ENCODE measurements at places on chromosomes 6 and 20.

- DNase-seq: no peak
These were observed 61.4 kb upstream of the E2F3 start for GRCh38 chr6:20340068-20340848.

DNA sequence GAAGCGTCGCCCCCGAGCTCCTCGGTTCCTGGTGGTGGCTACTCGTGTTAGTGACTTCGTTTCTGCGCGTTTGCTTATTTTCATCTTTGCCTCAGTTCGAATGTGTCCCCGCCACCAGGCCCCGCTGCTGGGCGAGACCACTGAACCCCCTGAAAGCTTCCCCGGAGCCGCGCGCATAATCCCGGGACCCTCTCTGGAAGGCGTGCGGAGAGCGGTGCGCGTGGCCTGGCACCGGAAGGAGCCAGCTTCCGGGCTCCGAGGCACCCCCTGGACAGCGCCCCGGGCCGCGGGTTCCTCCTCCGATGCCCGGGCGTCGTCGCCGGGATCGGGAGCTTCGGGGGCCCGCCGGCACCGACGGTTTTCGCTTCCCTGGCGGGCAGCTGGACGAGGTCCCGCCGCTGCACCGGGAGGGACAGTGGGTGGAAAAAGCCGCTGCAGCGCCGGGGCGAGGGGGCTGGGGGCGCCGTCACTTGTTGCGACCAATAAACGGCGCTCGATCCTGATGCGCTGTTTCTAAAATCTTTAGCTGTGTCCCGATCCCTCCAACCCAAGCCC is 643 bp upstream of the SLC35D3 start:
- no peak for DNase-seq

- DNase-seq: no peak
These were observed 102.1 kb downstream of the PRDM1 start for GRCh38 chr6:106188104-106188794.

GRCh38 chr6:39684790-39685488 is 40.3 kb downstream of the KIF6 start:
- no peak for DNase-seq

DNA sequence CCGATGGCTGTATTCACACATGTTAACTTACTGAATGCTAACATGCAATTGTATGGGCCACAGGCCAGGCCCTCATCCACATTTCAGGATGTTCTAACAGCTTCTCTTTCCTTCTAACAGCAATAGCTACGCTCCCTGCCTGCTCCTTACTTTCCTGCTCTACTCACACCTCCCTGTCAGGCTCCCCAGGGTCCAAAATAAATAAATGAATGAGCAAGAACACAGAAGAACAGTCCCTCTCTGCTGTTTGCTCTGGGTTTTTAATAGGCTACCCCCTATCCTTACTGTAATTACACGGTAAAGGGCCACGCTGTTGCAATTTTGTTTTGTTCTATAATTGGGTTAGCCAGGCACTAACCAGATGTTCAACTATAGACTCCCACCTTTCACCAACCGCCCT is 135.6 kb downstream of the GMDS start:
- DNase-seq: no peak

DNA sequence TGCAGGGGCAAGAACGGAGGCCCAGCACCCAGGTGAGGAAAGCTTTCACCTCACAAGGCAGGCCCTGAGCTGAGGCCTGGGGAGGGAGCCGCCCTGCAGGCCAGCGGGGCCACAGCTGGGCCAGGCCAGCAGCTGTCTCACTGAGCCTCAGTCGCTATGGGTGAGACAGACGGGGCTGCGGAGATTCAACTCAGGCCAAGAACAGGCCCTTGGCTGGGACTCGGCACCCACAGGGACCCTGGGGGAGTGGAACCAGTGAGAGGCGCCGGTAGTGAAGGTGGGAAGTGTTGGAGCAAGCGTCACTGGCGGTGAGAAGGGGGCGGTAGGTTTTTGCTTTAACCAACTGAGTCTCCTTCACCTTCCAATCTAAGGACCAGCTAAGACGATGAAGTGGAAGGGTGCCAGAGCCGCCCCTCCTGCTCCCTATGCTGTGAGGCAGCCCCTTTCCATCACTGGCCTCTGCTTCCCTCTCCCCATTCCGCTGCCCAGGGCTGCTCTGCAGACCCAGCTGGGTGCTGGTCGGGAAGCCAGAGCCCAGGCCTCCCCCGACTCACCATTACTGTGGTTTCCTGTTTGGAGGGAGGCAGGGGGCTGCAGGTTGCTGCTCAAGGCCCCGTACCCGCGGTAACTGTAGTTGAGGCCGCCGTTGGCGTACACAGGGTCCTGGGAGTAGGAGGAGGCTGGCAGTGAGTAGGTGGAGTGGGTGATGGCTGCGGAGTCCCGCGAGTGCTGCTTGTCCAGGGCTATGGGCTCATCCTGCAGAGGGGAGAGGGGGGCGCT is 93.7 kb downstream of the ASXL1 start:
- DNase-seq: peak; percentile 35

DNA sequence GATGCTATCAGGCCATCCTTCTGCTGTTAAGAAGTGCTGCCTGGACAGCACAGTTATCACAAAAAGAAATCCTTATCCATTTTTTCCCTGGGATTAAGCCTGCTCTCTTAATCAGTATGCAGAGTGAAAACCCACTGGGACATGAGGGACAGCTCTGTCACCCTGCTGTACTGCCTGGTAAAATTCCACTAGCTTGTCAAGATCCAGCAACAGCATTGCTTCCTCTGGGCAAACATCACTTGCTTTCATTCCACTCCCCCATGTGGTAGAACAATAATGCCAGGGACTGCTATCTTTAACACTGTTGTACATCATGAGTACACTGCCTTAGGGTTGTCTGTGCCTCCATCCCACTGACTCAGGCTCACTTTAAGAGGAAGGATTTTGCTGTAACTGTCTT is 331.3 kb downstream of the KIF16B start:
- DNase-seq: no peak

DNA sequence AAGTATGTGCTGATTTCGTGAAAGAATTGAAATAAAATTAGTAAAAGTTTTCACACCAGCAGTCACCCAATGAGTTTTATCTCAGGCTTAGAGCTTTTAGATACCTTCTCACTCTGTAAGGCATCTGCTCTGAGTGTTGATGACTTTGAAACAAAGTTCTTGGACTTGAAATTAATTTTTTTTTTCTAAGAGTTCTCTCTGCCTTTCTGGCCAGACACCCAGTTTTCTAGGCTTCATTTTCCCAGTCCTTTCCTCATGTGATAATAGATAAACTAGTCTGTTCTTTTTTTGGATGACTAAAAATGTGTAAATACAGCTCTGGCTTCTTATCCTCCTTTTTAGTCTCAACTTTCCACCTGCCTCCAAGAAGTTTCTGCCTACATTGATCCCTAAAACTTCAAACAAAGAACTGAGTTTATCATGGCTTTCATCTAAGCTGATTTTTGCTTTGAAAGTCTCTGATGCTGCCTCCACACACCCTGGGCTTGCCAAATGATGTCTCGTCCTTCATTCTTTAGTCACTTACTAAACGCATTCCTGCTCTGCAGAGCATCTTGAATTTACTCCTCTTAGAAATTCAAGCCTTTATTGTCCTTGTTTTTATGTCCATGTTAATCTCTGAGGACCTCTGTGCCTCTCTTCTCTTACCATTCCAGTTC is 32.7 kb downstream of the SLX4IP start:
- DNase-seq: no peak

GRCh38 chr6:129181001-129181400 is 298.1 kb downstream of the LAMA2 start:
- no peak for DNase-seq

- no peak for DNase-seq
These were observed 15.0 kb downstream of the BLTP3A start for GRCh38 chr6:34806738-34807453.

GRCh38 chr6:31193206-31193605 is 22.7 kb upstream of the POU5F1 start:
- no peak for DNase-seq

- no peak for DNase-seq
These were observed 125.0 kb upstream of the LAMA2 start for GRCh38 chr6:128757961-128758360.

- DNase-seq: no peak
These were observed 78.6 kb downstream of the INSM1 start for GRCh38 chr20:20446425-20447015.

- DNase-seq: no peak
These were observed 4.3 kb downstream of the CALHM4 start for GRCh38 chr6:116557893-116558292.

DNA sequence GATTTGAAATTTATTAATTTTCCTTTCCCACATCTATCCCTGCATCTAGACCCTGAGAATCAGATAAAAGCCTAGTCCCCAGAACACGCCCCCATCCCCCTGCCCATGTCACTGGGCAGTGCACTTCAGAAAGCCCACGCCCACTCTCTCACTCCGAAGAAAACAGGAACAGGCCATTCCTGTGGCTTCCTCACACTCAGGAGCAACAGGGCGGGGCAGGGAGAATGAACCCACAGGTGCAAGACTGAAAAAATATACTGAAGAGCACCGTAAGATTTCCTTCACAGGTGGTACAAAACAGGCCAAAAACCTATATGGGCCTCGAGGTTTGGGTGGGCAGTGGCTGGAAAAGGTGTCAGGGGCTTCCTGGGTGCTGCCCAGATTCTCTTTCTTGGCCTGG is 3.4 kb downstream of the OXT start:
- DNase-seq: no peak

GRCh38 chr6:15709651-15710269 is 46.9 kb upstream of the DTNBP1 start:
- DNase-seq: no peak

DNA sequence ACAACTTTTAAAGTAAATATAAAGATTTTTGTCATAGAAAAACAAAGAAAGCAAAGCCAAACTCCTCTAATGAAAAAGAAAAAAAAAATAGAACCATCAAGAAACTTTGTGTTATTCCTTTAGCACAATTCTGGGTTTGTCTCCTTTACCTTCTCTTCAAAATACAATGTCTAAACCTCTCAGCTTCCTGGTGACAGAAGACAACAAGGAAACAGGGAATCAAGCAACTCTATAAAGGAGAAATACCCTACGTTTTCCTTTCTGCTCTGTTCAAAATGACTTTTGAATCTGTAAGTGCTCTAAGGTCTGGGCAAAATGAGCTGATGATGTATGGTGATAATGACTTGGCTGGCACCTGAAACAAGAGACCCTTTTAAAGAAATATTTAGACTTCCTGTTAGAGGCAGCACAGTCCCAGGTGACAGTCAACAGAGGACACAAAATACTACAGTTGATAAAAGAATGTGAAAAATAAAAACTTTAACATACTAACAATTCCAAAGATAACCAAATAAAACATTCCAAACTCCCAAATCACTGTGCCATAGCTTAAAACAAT is 101.4 kb downstream of the PRDM1 start:
- no peak for DNase-seq

GRCh38 chr20:54218470-54218869 is 10.6 kb downstream of the PFDN4 start:
- DNase-seq: no peak

- peak; percentile 87 for DNase-seq
These were observed 930 bp downstream of the THBD start for GRCh38 chr20:23048283-23049200.

DNA sequence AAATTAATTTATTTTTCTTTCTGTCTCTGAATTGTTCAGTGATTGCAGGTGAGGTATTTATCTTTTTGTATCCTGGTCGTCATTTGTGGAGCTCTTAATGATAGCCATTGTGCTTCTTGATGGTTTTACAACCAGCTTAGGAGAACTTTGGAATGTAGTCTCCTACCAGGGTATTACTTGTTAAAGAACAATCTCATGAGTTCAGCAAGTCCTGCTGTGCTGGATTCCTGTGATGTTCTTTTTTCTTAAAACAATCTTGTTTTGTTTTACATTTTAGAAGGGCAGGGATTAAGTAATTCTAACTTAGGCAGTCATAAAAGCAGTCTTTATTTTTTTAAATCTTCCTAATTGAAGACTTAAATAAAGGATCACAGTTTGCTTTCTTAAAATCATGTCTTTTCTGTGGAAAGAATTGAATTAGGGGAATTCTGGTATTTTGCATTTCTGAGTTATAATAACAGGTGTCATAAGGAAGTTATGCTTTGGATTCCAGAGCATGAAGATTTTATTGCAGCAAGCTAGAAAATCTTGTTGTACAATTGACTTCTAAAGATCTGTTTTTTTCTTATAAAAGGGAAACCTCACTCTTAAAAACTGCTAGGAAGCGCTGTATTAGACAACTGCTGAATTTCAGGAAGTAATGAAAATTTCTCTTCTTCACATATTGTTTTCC is 23.7 kb downstream of the RIOK1 start:
- DNase-seq: no peak

GRCh38 chr6:83430611-83431544 is at the start of gene ME1:
Gene ME1, minus strand, starts transcription at chr6:83431051. Its CDS starts 97 bp downstream, at chr6:83430954.
- DNase-seq: peak; percentile 88

DNA sequence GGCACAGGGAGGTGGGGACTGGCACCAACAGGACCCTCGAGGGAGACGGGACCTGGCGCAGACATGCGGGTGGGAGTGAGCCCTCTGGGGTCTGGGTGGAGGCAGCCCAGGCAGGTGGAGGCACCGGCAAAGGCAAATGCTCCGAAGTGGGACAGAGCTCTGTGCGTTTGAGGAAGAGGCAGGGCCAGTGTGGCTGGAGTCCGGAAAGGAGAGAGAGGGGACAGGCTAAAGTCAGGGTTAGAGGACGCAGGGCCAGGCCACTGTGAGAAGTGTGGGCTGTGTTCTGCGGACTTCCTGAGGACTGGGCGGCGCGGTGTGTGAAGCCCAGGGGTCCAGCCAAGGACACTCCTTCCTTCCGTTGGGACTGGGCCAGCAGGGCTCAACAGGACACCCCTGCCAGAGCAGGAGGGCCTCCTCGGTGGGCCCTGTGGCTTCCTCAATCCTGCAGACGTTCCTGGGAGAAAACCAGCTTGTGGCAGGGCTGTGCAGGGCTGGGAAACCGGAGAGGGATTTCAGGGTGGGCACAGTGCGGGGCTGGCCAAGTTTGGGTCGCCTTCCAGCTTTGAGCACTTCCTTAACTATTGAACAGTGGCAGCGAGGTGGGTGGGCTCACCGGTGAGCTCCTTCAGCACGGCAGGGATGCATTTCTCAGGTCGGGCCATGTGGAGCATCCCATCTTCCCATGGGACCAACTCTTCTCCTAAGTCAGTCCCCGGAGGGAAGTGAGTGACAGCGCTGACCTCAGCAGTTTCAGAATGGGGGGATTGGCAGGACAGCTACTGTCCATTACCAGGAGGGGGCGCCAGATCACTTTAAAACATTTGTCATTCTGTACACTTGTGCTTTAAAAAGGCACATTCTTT is 22.5 kb downstream of the MOCS3 start:
- peak; percentile 51 for DNase-seq

DNA sequence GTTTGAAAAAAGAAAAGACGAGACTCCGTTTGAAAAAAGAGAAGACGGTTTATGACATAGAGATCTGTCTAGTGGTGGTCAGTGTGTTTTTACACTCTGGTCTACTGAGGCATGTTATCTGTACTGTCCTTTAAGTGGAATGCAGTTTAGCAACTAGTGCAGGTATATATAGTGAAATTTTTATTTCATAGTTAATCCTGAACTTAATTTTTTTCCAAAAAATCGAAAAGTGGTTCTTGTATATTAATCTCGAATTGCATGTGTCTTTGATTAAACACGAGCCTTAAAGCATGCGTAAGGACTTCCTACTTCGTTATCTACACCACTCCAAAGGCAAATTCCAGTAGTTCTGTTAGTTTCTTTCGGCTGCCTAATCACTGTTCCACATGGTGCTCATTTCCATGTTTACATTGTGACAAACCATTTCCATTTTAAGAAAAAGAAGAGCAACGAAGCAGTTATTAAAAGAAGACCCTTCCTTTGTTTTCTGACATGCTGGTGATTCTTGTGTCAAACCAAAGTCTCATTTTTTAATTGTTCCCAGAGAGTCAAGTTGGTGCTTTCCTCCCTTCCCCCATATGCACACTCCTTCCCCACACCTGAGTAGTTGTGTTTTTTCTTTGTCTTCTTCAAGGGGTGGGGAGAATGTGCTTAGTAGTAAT is 2.3 kb downstream of the SNX9 start:
- DNase-seq: no peak
